ENCODE measurements at places on chromosomes 5 and 9. TPM values are rescaled to one million over a fixed set of nuclear protein-coding genes. Genes with fewer than 3 reads are reported as not detected.

Gene C9
- 0.12 TPM for total RNA-seq

DNA sequence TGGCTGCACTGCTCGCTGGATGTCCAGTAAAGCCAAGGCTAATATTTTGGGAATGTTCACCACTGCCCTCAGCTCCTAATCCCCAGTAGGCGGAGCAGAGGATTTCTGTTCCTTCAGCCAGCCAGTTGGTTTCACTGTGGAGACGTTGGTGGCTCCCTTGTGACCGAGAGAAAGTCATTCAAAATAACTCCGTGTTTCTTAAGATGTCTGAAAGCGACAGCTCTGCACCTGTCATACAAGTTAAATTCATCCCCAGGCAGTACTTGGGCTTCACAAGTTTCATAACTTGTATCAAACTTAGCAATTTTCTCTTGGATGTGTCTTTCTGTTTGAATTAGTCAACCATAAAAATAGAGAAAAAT lies 382 bp upstream of the CDKN2B start:
- no peak for DNase-seq

- no peak for DNase-seq
These were observed 3.6 kb upstream of the SPATA6L start for GRCh38 chr9:4669890-4670289.

GRCh38 chr5:105929858-105930257 lies 1740.9 kb downstream of the EFNA5 start:
- no peak for DNase-seq

DNA sequence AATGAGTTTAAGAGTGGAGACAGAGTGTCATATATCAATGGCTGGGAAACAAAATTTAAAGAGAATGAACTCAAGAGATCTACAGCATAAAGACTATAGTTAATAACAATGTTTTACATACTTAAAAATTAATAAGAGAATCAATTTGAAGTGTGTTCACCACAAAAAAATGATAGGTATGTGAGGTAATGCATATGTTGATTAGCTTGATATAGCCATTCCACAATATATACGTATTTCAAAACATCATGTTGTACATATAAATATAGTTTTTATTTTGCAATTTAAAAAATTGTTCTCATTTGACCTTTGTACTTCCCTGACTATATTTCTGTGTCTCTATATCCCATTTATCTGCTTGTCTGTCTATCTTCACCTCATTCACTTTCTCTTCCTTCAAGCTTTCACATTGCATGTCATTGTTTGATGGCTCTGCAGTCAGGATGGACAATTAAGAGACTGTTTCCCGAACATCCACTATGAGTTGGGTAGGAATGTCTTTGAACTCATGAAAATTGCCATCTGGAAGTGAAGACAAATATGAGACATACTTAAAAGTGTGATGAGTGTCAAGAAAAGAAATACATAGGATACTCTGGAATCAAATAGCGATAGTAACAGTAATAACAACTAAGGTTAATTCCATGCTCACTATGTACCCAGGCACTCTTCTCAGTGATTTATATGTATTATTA lies 359.9 kb upstream of the ACTBL2 start:
- no peak for DNase-seq

DNA sequence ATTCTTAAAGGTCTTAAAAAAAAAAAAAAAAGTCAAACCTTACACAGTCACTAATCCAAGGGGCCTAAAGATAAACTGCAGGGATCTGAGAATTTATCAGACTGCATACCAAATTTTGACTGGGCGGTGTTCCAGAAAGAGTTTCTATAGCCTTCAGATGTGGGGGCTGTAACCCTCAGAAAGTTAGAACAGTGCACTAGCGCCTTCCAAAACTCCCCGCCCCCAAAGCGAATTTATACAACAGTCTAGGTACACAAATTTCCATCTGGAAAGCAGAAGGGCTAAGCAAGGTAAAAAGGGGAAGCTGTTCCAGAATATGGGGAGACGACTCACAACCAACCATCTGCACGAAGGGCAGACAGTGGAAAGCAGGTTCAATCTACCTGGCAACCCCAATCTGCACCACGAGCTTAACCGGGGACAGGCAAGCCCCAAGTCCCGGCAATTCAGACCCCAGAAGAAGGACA lies 813 bp downstream of the ERMP1 start:
- no peak for DNase-seq

DNA sequence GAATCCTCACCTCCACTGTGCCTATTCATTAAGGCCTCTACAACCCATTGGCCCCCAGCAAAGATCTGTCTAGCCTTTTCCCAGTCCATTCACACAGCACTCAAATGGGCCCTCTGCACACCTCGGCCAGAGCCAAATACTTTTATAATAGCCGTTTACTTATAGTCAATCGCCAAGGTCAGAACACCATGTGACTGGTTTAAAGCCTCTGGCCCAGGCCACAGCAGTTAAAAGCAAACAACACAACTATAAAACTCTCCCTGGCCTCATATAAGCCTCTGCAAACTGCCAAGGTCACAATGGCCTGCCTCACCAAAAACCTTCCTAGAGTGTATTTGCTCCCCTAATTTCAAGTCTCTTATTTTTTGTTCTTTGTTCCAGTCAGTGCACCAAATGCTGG lies 562.6 kb downstream of the CAAP1 start:
- no peak for DNase-seq

GRCh38 chr5:171762903-171763302 lies 22.7 kb upstream of the SMIM23 start:
- no peak for DNase-seq
